ENCODE measurements at places on chromosomes 3 and 15. TPM values are rescaled to one million over a fixed set of nuclear protein-coding genes. Genes with fewer than 3 reads are reported as not detected.

NGRN gene
- total RNA-seq = 74.2 TPM

GOLGA6B gene
- not detected for total RNA-seq

CAPN3 gene
- 73.0 TPM for total RNA-seq

ROBO2 gene
- total RNA-seq = 12.0 TPM

GOLGA8S gene
- 0.34 TPM for total RNA-seq

- peak; percentile 72 for DNase-seq
Measured at GRCh38 chr15:86591994-86592735, 512.5 kb downstream of the AGBL1 start.

DNA sequence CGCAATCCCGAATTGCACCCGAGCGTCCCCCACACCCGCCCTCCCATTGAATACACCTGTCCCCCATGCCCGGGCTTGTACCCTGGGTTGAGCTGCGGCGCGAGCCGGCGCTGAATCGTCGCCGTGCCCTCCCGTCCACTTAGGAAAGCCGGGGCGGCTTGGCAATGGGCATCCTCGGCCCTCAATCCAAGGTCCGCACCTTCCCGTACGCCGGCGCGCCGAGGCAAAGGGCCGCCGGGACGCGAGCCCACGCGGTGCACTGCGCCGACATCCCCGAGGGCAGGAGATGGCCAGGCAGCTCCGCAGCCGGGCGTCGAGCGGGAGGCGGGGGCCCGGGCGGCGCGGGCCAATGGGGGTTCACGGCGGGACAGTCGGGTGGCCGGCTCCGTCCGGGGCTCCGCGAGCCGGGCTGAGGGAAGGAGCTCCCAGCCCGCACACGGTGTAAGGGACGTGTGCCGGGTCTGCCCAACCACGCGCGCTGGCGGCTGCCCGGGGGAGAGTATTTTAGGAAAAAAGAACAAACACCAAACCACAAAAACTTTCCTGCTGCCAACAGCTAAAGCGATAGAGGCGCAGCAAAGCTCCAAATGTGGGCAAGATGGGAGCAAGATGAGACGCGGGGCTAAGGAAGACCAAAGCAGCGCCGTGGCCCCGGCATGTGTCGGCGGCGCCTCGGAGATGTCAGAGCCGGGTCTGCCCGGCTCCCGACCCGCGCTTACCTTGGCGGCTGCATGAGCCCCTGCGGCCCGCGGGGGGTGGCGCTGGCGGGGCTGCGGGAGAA lies 621 bp downstream of the RGMA start:
- DNase-seq = no peak

GRCh38 chr15:70098461-70099166 lies 897 bp upstream of the TLE3 start:
- DNase-seq = no peak

GRCh38 chr3:112814266-112814665 lies 32.4 kb downstream of the CD200R1L start:
- DNase-seq = no peak

DNA sequence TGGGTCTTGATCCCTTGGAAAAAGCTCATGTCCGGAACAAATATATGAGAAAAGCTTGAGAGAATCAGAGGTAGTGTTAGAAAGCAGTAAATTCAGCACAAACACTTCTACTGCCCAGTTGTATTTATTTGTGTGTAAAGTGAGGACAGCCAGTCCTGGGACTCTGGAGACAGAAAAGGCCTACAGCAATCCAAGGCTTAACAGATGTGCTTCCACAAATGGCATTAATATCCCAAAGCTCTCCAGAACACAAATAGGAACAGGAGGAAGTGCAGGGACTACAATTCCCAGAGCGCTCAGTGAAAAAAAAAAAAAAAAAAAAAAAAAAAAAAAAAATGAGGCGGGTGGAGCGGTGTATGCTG lies 390 bp upstream of the AP2M1 start:
- DNase-seq = no peak

GRCh38 chr15:62887113-62887570 lies 155.4 kb upstream of the TPM1 start:
- DNase-seq = no peak

DNA sequence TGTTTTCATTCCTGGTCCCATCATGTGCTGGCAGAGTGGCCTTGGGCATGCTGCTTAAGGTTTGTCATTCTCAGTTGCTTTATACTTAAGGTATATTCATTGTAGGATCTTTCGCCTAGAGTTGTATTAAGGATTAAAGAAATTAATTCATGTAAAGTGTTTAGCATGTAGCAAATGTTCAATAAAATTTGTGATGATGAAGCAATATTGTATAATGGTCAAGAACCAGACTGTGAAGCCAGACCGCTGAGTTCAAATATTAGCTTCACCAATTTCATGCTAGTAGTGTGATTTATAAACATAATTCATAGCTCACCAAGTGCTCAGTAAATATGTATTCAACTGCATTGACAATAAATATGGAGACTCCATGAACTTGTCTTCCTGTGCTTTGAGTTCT lies 178.5 kb downstream of the BBX start:
- DNase-seq = no peak

DNA sequence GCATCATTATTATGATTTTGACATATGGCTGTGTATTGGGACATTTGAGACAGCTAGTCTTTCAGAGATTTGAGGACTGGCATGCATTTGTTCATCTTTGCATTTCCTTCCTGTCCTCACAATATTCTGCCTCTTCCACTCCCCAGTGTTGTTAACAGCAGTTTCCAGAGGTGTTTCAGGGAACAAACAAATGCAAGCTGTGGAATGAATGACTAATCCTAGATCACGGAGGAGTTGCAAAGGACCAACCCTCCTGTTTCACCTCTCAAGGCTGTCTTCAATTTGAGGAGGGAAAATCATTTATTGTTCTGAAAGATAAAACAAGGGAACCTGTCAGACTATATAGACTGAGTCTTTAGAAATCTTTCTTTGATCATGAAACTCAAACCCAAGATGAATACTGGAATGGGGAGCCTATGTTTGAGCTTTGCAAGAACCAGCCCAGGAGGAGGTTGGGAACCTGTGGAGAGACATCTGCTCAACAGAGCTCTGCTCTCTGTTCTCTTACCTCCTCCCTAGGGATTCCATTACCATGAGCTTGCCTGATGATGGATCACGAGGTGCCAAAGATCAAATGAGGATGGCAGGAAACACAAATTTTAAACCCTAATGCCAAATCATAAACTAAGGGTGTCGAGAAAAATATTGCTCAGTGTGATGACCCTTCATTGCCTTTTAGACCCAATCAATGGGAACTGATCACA lies 68.5 kb downstream of the SLC7A14 start:
- no peak for DNase-seq

Measured in upper lobe of left lung (tissue), 6 donors.